ENCODE measurements at places on chromosomes 7 and 10.

DNA sequence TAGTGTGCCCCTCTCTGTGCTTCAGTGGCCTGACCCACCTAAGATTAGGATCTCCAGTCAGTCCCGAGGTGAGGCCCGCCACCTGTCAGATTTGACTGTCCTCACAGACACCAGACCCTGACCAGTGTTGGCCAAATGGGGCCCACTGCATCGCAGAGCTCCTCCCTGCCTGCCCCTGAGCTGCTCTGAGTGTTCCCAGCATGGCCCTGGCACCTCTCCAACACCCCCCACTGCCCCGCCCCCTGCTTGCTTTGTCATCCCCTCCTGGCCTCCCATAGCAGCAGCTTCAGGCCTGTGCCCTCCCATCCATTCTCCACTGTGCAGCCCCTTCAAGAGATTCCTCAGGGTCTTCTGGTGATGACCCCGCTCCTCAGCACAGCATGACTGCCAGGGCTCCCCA lies 67.6 kb downstream of the C10orf120 start:
- no peak for DNase-seq

GRCh38 chr7:154869436-154869835 lies 133.5 kb downstream of the PAXIP1 start:
- DNase-seq = no peak

DNA sequence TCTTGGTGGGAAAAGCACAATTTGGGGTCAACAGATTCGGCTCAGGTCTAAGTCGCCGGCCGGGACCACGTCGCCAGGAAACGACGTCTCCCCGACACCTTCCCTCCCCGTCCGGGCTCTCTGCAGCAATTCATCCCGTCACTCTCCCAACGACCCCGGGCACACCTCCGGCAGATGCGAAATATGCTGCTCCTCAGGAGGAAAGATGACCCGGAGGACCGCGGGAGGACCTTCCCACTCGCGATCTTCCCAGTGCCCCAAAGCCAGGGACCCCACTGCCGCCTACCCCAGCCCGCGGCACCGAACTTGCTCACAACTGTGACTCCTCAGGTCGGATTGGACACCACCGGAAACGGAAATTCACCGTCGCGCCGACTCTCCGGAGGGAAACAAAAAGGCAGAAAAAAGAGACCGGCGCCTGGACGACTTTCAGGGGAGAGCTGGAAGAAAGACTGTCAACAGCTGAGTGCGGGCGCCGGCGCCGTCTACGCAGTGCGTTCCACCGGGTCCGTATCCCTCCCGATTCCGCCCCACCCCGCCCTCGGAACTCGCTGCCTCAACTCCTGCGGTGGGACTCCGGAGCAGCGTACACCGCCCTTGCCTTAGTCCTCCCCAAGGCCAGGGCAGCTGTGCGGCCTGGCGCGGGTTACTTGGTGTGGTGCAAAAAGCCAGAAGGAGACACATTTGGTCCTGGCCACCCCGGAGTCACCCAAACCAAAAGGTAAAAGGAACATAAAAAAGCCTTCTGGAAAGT lies 13.8 kb upstream of the SEC24C start:
- DNase-seq = peak; percentile 91

GRCh38 chr7:55140221-55140940 lies 121.6 kb downstream of the EGFR start:
- DNase-seq = peak; percentile 69

DNA sequence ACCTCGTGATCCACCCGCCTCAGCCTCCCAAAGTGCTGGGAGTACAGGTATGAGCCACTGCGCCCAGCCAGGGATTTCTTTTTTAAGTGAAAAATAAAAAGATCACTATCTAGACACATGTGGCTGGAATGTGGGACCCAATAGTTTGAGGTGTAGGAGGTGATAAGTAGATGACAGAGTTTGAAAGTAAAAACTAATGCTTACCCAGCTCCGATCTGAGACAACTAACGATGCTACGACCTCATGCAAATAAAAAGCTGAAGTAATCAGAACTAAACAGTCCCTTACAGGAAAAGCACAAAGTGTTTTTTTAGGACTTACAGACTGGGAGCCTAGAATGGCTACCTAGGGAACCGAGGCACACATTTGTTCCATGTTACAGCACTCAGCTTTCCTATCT lies 23.0 kb downstream of the PCGF6 start:
- no peak for DNase-seq

DNA sequence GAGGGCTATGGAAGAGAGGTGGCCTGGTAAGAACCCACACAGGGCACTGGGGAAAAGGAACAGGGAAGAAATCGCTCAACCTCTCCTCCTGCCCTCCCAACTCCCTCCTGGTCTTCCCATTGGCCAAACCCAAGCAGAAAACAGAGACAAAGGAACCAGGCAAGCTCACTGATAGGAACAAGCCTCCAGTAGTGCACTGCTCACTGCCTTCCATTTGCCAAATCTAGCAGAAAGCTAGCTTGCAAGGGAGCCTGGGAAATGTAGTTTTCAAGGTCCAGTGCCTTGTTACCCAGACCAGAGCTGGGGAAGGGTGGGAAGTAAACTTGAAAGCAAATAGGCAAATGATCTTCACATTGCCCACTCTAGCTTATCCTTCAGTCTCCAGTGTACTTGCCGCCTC lies 556.1 kb upstream of the AUTS2 start:
- no peak for DNase-seq

- no peak for DNase-seq
Observed at GRCh38 chr7:132752431-132752830, 176.2 kb upstream of the PLXNA4 start.

GRCh38 chr10:8468477-8468876 lies 414.0 kb downstream of the GATA3 start:
- DNase-seq = no peak

- DNase-seq = no peak
Observed at GRCh38 chr7:27239387-27240014, 3.1 kb upstream of the EVX1 start.

DNA sequence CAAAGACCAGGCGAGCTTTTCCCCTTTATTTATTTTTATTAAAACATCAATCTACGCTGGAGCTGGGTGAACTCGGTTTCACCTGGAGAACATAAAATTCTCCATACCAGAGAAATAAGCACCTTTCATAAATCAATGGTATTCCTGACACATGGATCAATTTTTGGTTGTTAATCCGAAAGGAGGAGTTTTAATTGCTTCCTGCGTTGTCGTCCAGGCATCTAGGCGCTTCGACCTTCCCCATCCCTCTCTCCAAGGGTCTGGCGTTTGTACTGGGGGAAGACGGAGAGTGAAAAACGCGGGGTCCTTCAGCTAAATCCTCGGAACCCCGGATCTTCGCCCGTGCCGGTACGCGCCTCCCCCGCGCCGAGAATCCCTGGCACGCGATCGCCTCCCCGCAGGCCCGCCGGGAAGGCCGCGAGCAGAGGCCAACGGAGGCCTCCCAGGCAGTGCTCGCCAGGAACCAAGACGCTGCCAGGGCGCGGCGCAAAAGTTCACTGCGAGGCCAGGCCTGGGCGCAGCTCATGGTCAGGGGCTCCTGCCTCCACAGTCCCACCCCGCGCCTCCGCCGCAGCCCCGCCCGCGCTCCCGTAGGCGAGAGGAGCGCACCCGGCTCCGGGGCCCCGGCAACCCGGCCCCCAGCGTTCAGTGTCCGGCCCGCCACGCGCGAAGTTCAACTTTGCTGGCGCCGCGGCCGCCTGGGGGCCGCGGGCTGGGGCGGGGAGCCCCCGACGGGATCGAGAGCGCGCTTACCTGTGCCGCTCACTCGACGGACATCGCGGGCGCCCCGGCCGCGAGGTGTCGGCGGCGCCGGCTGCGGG lies 8.3 kb upstream of the EBF3 start:
- DNase-seq = peak; percentile 35

DNA sequence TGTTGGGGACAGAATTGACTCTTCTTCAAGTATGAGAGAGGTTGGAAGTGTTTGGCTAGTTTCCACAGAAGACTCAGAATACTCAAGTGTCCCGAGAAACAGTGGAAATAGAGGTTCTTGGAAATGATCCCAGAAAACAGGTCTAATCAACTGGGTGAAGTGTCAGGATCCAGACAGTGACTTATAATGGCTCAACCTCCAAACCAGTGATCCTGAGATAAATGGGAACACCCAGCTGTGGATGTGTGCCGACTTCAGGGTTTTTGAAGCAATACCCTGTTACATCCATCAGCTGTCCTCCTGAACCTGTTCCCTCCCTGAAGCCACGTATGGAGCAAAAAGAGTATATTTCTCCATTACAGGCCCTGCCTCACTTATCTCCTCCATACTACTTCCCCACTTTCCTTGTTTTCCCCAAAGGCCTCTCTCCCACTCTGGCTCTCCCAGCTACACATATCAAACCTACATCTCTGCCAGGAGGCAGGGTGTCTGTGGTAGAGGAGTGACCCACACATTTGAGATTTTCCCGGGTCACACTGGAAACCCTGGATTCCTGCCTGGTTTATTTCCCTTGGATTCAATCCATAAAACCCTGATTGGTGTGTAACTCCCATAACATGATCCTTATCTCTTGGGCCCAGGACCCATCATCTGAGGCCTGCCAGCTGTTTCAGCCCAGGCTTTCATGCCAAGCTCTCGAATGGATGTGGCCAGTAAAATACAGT lies 17.6 kb upstream of the ELOVL3 start:
- peak; percentile 93 for DNase-seq

DNA sequence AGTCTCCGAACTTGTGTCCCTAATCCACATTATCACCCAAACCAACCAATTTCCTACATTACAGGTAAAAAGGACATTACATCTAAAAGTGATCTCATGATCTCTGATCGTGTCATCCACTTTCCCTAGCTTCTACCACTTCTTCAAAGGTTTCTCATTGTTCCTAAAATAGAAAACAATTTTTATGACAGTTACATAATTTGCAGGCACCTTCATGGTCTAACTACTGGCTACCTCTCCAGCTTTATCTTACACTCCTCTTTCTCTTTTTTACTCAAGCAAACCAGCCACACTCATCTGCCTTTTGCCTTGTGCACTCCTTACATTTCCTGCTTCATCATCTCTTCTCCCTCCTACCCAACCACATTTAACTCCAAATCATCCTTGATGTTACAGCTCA lies 886.7 kb upstream of the SORCS1 start:
- no peak for DNase-seq

DNA sequence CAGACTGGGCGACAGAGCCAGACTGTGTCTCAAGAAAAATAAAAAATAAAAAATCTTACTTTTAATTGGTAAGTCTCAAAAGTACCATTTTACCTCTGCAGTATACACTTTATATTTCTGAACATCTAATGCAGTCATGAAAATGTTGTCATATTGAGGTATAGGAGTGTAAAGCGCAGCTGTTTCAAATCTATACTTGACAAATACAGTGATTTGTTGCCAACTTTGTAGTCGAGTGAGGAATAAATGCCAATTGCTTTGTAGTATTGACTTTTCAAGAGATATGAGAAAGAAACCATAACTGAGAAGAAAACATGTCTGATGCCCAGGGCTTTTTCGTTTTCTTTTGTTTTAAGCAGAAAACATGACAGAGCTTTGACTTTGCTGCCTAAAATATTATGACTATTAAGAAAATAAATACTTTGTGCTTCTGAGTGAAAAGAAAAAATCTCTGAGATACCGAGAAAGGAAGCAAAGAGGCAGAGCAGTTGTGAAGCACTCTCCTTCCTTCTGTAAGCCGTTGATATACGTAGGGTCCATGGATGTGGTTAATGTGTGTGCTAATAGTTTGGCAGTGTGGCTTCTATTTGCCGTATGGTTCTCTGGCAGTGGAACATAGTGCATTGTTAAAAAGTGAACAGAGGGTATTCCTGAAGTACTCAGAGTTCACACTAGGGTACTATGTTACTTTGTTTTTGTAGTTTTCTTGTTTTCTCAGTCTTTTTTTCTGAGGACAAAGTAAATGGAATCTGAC lies 38.2 kb downstream of the AVL9 start:
- peak; percentile 68 for DNase-seq

GRCh38 chr7:104950754-104951153 lies 63.3 kb upstream of the KMT2E start:
- DNase-seq = peak; percentile 54

DNA sequence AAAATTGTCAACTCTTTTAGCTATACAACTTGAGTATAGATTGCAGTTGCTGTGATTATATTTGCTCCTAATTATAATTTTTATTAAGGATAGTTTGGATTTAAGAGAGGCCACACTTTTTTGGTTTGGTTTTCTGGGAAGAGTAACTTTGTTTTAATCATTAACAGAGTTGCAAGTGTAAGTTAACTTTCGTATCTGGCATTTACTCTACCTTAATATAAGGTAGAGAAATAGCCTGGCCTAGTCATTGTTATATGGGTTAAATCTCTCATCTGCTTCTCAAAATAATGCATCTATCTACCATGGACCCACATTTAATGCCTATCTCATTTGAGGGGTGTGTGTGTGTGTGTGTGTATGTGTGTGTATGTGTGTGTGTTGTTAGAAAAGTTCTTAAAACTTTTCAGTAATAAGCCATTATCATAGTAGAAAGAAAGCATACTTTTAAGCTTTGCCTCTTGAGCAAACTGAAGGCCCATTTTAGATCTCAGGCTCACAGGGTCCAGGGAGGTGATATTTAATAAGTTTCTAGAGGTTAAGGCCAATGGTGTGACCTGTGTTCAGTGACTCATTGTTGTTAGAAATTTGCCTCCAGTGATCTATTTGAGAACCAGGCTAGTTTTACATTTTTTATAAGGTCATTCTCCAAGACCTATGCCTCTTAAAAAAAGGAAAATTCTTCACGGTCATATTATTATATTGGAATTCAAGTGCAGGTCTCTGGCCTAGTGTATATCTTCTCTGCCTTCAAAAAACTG lies 10.9 kb upstream of the TEX47 start:
- DNase-seq = no peak

GRCh38 chr10:61791216-61791615 lies 110.3 kb upstream of the ARID5B start:
- peak; percentile 65 for DNase-seq

DNA sequence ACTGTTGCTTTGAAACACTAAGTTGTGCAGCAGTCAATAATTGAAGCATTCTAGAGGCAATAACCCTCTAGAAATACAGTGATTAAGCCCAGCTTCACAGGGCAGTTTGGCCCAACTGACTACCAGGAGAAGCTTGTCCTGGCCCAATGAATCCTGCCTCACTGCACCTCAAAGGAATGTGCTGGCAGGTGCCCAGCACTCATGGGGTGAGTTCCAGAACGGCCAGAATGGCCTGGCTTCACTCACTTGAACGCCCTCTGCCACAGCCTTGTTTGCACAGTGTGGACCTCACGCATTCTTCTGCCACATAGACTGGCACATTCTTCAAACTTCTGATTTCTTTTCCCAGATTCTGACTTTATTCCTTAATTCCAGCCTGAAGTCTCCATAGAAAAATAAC lies 6.6 kb upstream of the ITIH2 start:
- DNase-seq = peak; percentile 56

GRCh38 chr7:91050677-91051076 lies 213.6 kb upstream of the FZD1 start:
- DNase-seq = peak; percentile 16

GRCh38 chr10:81575036-81575435 lies 300.0 kb upstream of the NRG3 start:
- DNase-seq = no peak

DNA sequence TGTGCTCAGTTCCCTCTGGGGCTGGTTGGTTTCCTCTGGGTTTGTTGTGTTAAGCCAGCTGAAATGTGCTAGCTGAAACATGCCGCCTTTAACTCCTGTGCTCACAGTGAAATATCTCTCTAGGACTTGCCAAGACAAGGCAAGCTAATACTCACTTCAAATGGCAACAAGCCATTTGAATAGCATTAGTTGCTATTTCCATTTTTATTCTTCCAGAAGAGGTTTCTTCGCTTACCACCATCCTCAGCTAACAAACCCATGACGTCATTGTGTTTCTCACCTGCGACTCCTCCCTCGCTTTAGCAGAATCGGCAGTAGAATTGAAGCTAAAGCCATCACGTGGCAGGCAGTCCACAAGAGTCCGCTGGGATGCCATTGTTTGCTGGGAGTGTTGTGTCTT lies 61.3 kb downstream of the ZNF22 start:
- DNase-seq = no peak

- DNase-seq = no peak
Observed at GRCh38 chr7:70436790-70437350, 695.1 kb upstream of the GALNT17 start.

All from fibroblast of the aortic adventitia (primary cell).